Spleen (tissue), 13 donors: ENCODE measurements at places on chromosomes 7 and 10. TPM values are rescaled to one million over a fixed set of nuclear protein-coding genes. Genes with fewer than 3 reads are reported as not detected.

IDE gene
- 7.7 TPM for polyA plus RNA-seq

- H3K36me3 ChIP-seq = no peaks in the 10 kb centered on the region
- no peak overlapping the region for H3K4me3 ChIP-seq
- peaks cover 13% of the 10 kb centered on the region for H3K27me3 ChIP-seq
- no peak for DNase-seq
- H3K4me1 ChIP-seq = no peaks in the 10 kb centered on the region
- no peak overlapping the region for H3K27ac ChIP-seq
Observed at GRCh38 chr7:156180451-156181229, 368.4 kb upstream of the SHH start.

DNA sequence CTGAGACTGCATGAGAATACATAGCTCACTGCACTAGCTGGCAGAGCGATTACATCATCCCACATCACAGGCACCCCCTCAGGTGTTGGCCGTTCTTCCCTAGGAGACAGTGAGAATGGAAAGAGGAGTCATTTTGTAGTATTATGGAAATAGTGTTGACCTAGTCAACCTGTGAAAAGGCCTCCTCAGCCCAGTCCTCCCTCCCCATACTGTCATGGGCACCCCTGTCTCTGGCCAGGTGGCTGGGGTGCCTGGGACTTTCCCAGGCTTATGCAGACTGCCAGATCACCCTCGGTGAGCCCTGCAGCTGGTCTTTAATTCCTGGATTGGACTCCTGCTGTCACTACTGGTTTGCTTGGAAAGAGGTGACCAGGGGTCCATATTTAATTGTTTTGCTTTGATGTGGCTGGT is 4.0 kb downstream of the INPP5A start:
- H3K36me3 ChIP-seq = no peaks in the 10 kb centered on the region
- DNase-seq = peak; percentile 67
- H3K4me1 ChIP-seq = peaks cover 89% of the 10 kb centered on the region
- H3K27ac ChIP-seq = no peak overlapping the region
- no peak overlapping the region for H3K4me3 ChIP-seq

GRCh38 chr7:110257673-110258072 is 833.3 kb upstream of the LRRN3 start:
- no peaks in the 10 kb centered on the region for H3K27me3 ChIP-seq
- no peak for DNase-seq
- H3K36me3 ChIP-seq = no peaks in the 10 kb centered on the region
- H3K4me3 ChIP-seq = no peak overlapping the region

DNA sequence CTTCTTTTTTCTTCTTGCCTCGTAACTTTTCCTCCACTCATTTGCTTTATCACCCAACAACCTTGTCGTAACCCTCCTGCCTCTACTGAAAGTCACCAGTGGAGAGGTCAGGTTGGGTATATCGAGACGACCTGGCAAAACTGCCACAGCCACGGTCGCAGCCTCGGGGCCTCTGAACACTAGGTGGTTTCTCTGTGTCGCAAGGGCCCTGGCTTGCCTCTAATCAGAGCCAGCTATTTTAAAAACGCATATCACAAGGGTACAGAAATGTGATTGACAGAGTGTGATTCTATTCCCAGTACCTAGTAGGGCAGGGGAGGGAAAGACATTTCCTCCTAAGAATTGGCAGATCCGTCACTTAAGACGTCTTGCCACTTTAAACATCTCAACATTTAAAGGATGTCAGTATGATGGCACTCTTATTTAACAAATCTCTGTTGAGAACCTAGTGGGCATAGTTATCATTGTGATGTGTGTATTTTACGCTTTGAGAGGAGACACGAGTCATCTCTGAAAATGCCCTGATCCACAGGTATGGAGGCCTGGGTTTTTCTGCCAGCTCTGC is 197.5 kb downstream of the ARHGAP21 start:
- H3K27me3 ChIP-seq = no peaks in the 10 kb centered on the region
- DNase-seq = no peak
- H3K4me1 ChIP-seq = no peaks in the 10 kb centered on the region
- no peak overlapping the region for H3K4me3 ChIP-seq
- no peak overlapping the region for H3K27ac ChIP-seq

ZNF503 gene
- polyA plus RNA-seq = 3.4 TPM

DNA sequence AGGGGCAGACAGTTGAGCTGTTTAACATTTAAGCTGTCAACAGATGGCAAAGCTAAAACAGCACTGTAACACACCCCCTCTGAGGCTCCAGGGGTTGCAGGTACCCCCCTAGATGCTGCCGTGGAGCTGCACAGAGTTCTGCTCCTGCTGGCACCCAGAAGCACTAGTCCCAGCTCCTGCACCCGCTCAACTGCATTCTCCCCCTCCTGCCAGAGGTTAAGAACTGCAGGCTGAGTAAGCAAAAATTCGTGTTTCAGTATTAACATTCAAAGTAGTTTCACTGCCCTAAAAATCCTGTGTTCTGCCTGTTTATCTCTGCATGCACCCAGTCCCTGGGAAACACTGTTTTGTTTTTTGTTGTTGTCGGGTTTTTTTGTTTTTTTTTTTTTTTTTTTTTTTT is 790.8 kb upstream of the KCND2 start:
- no peak overlapping the region for H3K4me3 ChIP-seq
- H3K36me3 ChIP-seq = no peaks in the 10 kb centered on the region
- H3K27ac ChIP-seq = no peak overlapping the region
- peak; percentile 43 for DNase-seq
- no peaks in the 10 kb centered on the region for H3K27me3 ChIP-seq
- H3K4me1 ChIP-seq = no peaks in the 10 kb centered on the region

DNA sequence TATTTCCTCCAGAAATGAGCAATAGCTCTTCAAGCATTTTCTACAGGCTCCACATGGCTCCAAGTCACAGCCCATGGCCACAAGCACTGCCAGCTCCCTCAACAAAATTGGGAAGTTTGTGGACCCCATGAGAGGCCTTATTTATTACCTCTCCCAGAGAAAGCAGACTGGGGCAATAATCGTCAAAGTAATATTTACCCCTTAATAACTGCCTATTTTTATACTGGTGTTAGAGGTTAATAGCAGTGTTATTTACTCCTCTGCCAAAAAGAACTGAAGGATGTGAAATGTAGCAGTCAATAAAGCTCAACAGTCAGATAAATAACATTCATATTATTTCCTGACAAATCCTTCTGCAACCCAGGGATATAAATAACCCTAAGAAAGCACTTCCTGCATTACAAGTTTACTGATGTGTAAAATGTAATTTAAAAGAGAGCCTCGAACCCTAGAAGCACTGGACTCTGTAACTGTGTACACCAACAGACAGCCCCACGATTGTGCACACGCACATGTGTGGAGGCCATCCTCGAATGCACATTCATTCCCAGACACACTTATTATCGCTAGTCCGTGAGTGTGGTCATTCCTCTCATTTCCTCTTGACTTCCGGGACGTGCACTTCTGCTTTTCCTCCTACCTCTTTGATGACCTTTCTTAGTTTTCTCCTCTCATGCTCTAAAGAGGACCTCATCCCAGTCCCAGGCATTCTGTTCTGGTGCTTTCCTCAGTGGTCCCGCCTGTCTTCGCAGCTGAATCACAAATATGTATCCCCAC is 157.4 kb downstream of the EVX1 start:
- no peak overlapping the region for H3K27ac ChIP-seq
- no peaks in the 10 kb centered on the region for H3K27me3 ChIP-seq
- peaks cover 12% of the 10 kb centered on the region for H3K4me1 ChIP-seq

DNA sequence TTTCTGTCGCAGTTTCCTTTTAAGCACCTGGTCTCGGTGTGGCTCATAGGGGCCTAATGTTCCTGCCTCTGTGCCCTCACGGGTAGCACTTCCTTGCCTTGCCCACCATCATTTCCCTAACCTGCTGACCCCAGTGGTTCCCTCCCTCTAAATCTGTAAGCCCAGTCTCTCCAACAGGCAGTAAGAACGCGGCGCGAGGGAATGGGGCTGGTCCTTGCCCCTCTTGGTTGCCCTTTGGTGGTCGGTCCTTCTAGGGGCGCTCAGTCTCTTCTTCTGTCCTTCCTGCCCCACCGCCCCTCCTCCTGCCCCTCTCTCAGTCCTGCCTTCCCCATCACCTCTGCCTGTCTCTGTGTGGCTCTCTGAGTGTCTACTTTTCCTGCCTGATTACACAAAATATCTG is 21.2 kb downstream of the EMX2 start:
- no peaks in the 10 kb centered on the region for H3K4me1 ChIP-seq
- peaks cover 29% of the 10 kb centered on the region for H3K27me3 ChIP-seq
- no peaks in the 10 kb centered on the region for H3K36me3 ChIP-seq

GRCh38 chr7:139571190-139571589 is 47.7 kb downstream of the CLEC2L start:
- H3K27me3 ChIP-seq = no peaks in the 10 kb centered on the region
- DNase-seq = peak; percentile 66
- no peaks in the 10 kb centered on the region for H3K4me1 ChIP-seq

- H3K27ac ChIP-seq = no peak overlapping the region
- no peaks in the 10 kb centered on the region for H3K36me3 ChIP-seq
- H3K4me1 ChIP-seq = no peaks in the 10 kb centered on the region
Observed at GRCh38 chr7:52021343-52021742, 704.7 kb upstream of the COBL start.

NME8 gene
- 2.9 TPM for polyA plus RNA-seq

DNA sequence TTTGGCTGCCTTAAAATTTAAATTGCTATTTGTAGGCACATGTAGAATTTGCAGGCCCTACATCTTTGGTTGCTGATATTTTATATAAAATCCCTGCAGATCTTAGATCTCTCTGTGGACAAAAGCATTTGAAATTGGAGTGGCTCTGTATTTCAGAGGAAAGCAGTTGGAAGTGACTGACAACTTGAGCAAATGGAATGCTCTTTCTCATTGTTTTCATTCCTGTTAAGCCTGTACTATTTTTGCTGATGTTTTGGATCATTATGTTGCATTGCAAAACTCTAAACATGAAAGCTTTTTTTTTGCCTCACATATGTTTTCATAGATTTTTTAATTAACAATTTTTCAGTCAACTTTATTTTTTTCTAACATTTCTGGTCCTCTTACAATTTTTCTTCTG is 251.2 kb upstream of the MDFIC start:
- H3K4me1 ChIP-seq = no peaks in the 10 kb centered on the region
- no peak overlapping the region for H3K4me3 ChIP-seq
- DNase-seq = no peak
- H3K27me3 ChIP-seq = no peaks in the 10 kb centered on the region

DNA sequence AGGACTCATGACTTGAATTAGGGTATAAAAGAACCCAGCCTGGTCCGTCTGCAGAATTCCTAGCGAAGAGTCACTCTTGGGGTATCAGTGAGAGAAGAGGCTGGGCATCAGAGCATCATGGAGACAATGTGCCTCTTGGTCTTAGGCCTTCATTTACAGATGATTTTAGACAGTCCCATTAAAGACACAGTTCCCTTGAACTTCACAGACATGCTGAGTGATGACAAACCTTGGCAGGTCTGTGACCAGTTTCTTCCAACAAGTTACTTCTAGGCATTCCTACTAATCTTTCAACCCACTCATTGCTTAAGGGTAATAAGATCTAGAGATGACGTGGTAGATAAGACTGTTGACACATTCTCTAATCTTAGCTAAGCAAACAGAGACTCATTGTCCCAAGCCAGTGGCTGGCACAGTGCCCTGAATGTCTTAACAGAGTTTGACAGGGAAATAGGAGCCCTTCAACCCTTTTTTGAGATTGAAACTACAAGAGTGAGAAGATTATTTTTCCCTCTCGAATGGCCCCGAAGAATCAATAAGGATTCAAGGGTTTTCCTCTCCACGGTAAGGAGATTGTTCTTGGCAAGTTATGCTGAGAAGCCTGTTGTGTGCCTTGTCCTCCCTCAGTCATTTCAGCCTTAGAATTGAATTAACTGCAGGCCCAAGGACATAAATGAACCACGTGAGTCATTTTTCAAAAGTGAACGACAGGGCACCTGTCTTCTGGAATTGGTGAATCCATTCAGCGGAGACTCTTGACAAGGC is 281.1 kb downstream of the CCDC3 start:
- no peaks in the 10 kb centered on the region for H3K27me3 ChIP-seq
- DNase-seq = no peak
- no peaks in the 10 kb centered on the region for H3K36me3 ChIP-seq
- no peak overlapping the region for H3K27ac ChIP-seq

GRCh38 chr7:138669364-138669763 is 31.8 kb downstream of the SVOPL start:
- H3K27me3 ChIP-seq = peaks cover 10% of the 10 kb centered on the region
- DNase-seq = no peak
- no peak overlapping the region for H3K27ac ChIP-seq

GRCh38 chr7:143390104-143390772 is 9.1 kb downstream of the ZYX start:
- H3K4me3 ChIP-seq = no peak overlapping the region
- H3K27ac ChIP-seq = no peak overlapping the region
- H3K36me3 ChIP-seq = peaks cover 48% of the 10 kb centered on the region
- peaks cover 97% of the 10 kb centered on the region for H3K4me1 ChIP-seq

GRCh38 chr7:2897023-2897422 is 52.9 kb upstream of the GNA12 start:
- H3K4me3 ChIP-seq = no peak overlapping the region
- H3K27ac ChIP-seq = no peak overlapping the region
- DNase-seq = no peak
- H3K27me3 ChIP-seq = no peaks in the 10 kb centered on the region

SLC18A2 gene
- polyA plus RNA-seq = 0.20 TPM

EPHB6 gene
- 23.6 TPM for polyA plus RNA-seq

- H3K27ac ChIP-seq = peak overlapping the region; percentile 74
- no peaks in the 10 kb centered on the region for H3K36me3 ChIP-seq
- peak; percentile 79 for DNase-seq
- no peaks in the 10 kb centered on the region for H3K27me3 ChIP-seq
- H3K4me1 ChIP-seq = peaks cover 13% of the 10 kb centered on the region
Observed at GRCh38 chr10:484441-484924, 205.0 kb downstream of the DIP2C start.

DNA sequence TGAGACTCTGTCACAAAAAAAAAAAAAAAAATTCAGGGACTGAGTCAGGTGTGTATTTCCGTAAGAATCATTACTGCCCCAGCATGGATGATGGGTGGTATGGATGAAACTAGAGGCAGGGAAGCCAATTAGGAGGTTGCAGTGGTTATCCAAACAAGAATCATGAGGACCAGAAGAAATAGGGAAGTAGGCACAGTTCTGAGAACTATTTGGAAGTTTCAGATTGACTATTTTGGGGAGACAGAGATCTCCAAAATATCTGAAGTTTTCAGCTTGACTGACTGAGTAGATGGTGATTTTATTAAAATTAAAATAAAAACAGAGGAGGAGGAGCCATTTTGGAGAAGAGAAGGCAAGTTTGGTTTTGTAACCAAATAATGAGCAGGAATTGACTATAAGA is 119.4 kb upstream of the NRBF2 start:
- no peaks in the 10 kb centered on the region for H3K36me3 ChIP-seq
- no peak for DNase-seq
- no peak overlapping the region for H3K27ac ChIP-seq
- H3K27me3 ChIP-seq = no peaks in the 10 kb centered on the region
- H3K4me1 ChIP-seq = no peaks in the 10 kb centered on the region

- H3K4me1 ChIP-seq = peaks cover 13% of the 10 kb centered on the region
- H3K27me3 ChIP-seq = peaks cover 98% of the 10 kb centered on the region
- no peak overlapping the region for H3K27ac ChIP-seq
- H3K36me3 ChIP-seq = no peaks in the 10 kb centered on the region
- peak overlapping the region; percentile 12 for H3K4me3 ChIP-seq
Observed at GRCh38 chr7:20778063-20778721, 8.5 kb downstream of the SP8 start.

DNAJB6 gene
- polyA plus RNA-seq = 70.8 TPM

GRCh38 chr7:15886626-15887025 is 200.1 kb upstream of the MEOX2 start:
- H3K4me3 ChIP-seq = no peak overlapping the region
- H3K4me1 ChIP-seq = no peaks in the 10 kb centered on the region
- no peak for DNase-seq
- H3K27me3 ChIP-seq = no peaks in the 10 kb centered on the region
- no peaks in the 10 kb centered on the region for H3K36me3 ChIP-seq
